ENCODE measurements at places on chromosomes 13 and 19.

- no peak for DNase-seq
These were observed 2.9 kb downstream of the SUPT5H start for GRCh38 chr19:39448271-39448670.

DNA sequence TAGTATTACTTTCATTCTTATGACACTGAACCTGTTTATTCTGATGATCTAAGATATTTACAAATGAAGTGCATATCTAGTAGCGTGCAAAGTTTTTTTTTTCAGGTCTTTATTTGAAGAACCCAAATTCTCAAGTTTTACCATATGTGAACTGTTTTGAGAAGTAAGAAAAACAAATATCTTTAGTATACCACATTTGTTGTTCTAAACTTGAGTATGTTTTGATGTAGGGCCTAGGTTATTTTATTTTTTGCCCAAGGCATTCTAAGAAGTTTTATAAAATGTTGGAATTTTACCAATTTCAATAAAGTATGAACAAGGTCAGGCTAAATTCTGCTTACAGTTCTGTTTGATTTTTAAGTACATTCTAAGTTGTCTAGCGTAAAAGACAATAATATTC, 213.5 kb downstream of the PCCA start:
- DNase-seq, result no peak

- DNase-seq, result no peak
These were observed 43.7 kb downstream of the TMEM255B start for GRCh38 chr13:113802761-113803160.

DNA sequence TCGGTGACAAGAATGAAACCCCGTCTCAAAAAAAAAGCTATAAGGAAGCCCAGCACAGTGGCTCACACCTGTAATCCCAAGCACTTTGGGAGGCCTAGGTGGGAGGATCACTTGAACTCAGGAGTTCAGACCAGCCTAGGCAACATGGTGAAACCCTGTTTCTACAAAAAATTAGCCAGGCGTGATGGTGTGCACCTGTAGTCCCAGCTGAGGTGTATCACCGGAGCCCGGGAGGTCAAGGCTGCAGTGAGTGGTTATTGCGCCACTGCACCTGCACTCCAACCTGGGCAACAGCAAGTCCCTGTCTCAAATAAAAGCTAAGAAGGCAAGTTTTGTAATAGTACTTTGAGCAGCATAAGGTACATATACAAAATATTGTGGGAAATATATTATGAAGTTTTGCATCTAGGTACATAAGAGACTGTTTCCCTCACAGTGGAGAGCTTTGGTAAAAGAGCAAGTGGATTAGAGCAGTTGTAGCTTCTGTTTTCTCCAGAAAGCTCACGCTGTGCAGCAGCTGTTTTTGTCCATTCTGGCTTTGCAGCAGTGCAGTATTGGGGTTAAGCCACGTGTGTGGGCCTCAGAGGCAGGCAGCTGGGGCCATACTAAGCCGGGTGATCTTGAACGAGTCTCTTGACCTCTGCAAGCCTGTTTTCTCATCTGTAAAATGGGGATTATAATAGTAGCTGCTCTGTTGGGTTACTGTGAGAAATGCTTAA, 35.4 kb downstream of the ARHGAP35 start:
- no peak for DNase-seq

GRCh38 chr13:50617134-50617721, 226.3 kb downstream of the DLEU7 start:
- DNase-seq, result no peak

GRCh38 chr19:42658076-42658475, 63.4 kb upstream of the CEACAM8 start:
- DNase-seq, result no peak

DNA sequence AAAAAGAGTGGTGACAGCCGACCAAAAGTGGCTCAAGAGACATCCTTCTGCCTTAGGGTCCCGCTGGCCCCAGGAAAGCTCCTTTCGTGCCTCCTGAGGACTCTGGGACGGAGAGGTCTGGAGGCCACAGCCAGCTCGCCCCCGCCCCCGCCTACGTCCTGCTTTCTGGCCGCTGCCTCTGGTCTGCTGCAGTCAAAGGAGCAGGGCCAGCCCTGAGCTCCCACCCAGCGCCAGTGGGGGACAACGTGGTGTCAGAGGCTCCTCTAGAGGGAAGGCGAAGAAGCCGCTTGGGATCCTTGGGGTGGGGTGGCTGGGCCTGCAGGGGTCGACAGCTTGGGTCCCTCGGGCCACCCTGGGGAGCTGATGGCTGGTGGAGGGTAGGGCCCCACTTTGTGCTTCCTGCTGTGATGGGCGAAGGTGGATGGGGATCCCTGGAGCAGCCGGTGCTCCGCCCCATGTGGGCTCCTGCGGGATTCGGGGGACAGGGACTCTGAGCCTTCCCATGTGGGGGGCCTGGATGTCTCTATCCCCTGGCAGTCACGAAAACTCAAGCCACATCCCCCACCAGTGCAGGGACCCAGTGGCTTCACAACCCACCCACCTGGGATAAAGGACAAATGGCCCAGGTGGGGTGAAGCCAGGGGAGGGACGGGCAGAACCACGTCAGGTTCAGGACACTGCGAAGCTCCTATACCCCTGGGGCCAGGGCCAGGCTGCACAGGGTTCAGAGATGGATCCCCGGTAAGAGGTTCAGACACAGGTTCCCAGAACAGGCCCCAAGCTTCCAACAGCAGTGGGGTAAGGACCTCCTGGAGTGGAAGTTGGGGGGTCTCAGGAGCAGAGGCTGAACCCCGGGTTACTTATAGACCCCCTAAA, 9.0 kb upstream of the DIRAS1 start:
- no peak for DNase-seq

DNA sequence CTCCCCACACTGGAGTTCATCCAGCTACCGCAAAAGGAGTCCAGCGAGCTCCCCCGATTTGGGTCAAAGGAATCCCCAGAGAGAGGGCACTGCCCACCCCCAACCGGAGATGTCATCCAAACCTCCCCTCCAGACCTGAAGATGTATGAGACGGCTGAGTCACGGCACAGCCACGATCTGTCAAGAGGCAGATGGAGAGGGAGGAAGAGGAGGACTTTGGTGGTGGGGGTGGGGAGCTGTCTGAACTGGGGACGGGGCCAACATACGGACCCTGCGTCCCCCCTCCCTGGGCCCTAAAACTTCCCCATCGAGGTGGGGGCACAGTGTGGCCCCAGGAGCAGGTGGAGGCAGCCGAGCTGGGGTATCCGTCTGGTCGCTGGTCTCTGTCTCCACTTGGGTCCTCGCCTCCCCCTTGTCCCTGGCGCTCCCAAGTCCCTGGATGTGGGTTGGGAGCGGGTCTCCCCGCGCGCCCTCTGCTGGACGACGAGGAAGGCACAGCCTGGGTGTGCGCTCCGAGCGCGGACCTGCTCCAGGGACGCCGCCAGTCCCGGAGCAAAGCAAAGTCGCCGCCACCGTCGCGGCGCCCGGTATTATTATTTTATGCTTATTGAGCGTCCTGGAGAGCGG, 3.8 kb downstream of the PDE4A start:
- DNase-seq, result no peak

GRCh38 chr13:42367831-42368230, 95.9 kb downstream of the AKAP11 start:
- no peak for DNase-seq

- no peak for DNase-seq
These were observed 361.6 kb downstream of the RBM26 start for GRCh38 chr13:79044415-79044814.

DNA sequence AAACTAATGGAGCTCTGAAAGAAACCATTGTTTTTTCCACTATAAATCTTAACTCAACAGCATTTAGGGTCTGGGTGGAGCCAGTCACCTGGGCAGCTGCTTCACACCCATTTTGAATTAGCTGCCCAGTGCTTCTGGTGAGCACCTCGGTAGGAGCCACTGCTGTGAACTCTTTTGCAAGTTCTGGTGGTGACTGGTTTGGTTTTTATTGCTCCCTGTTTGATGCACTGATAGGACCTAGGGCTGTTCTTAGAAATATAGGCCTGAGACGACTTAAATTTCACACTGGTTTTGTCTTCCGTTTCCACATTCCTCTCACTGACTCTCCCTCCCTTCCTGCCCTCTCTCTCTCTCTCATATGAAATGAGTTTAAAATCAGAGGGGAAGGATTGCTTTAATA, 103.9 kb downstream of the GGACT start:
- no peak for DNase-seq

DNA sequence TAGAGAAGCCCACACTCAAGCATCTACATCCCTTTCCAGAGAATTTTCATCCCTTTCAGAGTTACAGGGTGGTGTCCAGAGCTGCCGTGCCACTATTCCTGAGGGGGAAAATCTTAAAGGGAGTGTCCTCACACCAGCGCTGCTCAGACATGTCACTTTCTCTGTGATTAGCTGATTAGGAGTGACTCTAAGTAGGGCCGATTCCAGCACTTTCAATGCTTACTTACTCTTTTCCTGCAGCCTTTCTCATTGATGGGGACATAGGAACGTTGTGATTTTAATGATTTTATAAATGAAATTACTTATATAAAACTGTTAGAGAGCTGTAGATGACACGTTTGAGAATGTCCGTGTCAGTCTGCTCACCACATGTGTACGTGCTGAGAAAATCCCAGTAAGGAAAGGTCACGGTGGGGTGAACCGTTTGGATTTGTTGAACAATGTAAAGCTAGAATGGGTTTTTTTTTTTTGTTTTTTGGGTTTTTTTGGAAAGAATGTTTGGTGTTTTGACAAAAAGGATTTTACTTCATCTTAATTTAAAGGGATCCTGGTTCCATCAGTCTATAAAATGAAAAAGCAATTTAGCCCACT, 56.6 kb upstream of the SPATA13 start:
- DNase-seq, result no peak

DNA sequence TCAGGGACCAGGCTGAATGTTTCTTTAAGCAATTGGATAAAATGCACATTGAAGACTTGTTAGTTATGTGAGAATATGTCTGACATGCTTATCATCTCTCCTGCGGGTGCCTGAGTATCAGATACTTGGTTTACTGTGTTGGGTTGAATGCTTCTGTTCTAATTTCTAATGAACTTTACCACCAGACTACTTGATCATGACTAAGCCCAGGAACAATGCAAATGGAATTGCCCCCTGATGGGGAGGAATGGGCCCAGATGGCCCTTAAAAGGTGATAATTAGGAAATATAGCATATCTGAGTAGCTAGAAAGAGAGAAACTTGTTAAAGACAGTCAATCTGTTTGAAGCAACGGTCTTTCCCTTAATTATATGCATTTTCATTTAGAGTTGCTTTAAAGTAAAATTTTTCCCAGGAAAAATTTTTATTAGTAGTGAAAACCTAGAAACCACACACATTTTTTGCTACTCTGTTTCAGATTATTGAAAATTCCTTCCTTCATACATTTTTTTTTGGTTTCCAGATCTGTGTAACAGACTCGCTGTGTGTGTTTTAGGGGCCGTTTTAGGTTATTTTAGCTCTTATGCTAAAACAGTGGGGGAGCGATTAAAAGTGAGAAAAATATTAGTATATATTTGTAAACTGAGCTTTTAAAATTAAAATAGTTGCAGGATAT, 186.6 kb downstream of the TM9SF2 start:
- DNase-seq, result no peak

DNA sequence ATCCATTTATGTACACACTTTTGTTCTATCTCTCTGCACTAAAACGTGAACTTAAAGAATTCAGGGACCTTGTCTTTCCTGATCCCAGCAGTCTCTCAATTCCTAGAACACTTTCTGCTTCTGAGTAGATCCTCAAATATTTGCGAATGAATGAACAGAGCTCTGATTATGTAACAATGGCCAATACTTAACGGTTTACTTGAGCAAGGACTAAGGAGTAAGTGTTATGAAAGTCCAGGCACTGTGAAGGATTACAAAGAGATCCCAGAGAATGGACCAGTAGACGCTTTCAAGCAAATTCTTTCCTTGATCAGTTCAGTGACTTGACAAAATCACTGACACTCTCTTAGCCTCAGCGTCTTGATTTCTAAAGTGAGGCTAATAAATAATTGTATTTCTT, 514.5 kb upstream of the KLHL1 start:
- no peak for DNase-seq

- DNase-seq, result no peak
These were observed 1.7 kb downstream of the BCL2L12 start for GRCh38 chr19:49667473-49667872.

DNA sequence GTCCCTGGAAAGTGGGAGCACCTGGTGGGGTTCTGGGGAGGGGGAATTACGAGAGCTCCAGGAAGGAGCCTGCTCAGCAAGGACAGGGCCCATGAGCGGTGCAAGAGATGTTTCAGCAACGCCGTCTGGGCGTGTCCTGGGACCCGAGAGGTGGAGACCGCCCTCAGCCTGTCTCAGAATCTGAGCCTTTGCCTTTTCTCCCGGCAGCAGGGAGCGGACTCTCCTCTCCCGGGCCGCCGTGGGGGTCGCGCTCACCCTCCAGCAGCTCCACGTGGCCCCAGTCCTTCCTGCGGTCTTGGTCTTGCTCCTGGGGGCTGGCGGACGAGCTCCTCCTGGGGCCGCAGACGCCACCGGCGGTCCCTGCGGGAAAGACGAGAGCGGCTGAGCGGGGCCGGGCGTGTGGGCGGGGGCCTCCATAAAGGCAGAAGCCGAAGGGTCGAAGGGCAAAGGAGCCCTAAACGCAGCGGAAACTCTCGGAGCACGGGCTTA, 714 bp downstream of the POLRMT start:
- DNase-seq, result no peak

GRCh38 chr13:107066355-107066754, 498.4 kb upstream of the ARGLU1 start:
- no peak for DNase-seq

DNA sequence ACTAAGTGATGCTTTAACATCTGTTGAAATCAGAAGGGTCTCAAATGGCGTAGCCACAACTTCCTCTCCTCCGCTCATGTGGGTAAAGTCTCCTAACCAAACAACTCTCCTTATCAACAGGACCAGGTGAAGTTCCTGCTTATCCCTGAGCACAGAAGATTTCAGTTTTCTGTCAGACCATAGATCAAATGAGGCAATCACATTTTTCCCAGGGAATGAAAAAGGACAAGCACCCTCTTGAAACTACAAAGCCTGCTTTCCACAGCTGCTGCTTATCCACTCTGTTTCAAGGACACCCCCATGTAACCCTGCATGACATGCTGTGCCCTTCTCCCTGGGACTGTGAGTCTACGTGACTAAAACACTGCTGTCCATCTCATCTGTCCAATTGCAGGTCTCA, 788.3 kb upstream of the SLITRK5 start:
- no peak for DNase-seq

GRCh38 chr13:110005563-110005962, 219.2 kb upstream of the IRS2 start:
- no peak for DNase-seq

DNA sequence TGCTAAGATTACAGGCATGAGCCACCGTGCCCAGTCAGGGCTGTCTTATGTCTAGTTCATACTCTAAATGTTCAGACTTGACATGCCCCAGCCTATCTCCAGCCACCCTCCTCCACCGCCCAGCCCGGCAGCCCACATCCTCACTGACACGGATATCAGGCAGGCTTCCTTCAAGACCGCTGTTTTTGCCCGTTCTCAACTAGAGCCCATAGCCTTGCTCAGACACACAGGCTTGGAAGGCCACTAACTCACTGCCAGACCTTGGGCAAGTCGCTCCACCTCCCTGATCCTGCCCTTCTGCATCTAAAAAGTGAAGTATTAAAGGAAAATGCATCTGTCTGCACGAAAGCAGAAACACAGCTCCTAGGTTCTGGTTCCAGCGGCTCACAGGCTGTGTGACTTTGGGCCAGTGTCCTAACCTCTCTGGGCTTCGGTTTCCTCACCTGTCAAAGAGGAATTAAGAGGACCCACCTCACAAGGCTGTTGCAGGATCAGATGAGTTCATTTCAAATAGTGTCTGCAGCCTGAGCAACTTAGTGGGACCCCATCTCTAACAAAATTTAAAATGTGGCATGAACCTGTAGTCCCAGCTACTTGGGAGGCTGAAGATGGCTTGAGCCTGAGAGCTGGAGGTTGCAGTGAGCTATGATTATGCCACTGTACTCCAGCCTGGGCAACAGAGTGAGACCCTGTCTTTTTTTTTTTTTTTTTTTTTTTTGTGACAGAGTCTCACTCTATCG, 14.5 kb upstream of the CERS4 start:
- DNase-seq, result no peak
